Activated CD4-positive, alpha-beta T cell treated with anti-CD3 and anti-CD28 coated beads, Interleukin-2, Interleukin-4, amounts not matched to agents 100 ng/mL and 50 ng/mL, durations not matched to agents 16 hours and 8 hours (primary cell): ENCODE measurements at places on chromosomes 13 and 19.

- DNase-seq: peak; percentile 84
Measured at GRCh38 chr19:38543807-38544568, 73.8 kb downstream of the MAP4K1 start.

- no peak for DNase-seq
Measured at GRCh38 chr13:112208656-112209055, 141.7 kb downstream of the SOX1 start.

DNA sequence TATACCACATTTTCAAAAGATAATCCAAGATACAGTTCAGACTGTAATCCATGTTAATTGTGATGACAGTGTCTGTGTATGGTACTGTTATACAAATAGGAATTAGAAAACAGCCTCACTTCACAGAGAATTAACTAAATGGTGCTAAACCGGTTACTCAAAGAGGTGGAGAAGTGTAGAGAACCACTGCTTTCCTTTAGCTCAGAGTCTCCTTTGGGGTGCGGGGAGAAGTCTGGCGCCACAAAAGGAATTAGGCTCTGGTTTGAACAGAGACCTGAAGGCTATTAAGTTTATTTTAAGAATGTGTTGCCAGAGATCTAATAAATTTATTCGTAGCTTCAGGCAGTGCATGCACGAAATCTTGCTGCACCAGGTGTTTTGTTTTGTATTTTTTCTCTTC, 65.8 kb downstream of the FREM2 start:
- DNase-seq: no peak

DNA sequence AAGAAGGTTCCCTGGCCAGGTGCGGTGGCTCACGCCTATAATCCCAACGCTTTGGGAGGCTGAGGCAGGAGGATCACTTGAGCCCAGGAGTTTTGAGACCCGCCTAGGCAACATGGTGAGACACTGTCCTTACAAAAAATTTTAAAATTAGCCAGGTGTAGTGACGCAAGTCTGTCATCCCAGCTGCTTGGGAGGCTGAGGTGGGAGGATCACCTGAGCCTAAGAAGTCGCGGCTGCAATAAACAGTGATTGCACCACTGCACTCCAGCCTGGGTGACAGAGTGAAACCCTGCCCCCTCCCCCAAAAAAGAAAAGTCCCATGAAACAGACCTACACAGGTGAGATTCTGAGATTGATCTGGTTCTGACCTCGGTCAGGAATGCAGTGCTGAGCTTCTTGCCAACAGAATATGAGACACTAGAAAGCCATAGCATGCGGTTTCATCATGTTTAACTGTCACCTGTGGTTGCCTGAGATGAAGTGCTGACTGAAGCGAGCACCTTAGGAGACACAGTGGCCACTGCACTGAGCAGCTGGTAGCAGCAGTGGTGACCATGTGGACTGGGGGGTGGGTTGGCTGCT, 2.0 kb upstream of the A1BG start:
- DNase-seq: no peak

- DNase-seq: peak; percentile 62
Measured at GRCh38 chr19:6161271-6161850, 25.9 kb downstream of the ACSBG2 start.
